Foreskin melanocyte (primary cell): ENCODE measurements at places on chromosomes 7 and 10.

DNA sequence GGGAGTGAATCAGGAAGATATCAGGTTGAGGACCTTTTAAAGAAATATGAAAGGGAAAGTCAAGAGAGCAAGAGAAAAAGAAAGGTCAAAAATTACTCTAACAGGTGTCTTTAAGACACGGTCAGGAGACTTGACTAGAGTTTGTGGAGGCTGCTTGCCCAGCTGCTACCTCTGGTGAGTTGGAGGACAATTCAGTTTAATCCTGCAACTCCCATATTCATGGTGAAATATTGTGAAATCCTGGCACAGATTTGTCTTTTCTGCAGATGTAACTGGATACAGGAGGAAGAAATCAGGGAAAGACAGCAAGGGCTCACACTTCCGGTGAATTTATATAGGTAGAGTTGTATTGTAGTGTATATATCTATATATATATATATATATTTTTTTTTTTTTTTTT, 93.5 kb downstream of the AKAP9 start:
- no peak for DNase-seq

DNA sequence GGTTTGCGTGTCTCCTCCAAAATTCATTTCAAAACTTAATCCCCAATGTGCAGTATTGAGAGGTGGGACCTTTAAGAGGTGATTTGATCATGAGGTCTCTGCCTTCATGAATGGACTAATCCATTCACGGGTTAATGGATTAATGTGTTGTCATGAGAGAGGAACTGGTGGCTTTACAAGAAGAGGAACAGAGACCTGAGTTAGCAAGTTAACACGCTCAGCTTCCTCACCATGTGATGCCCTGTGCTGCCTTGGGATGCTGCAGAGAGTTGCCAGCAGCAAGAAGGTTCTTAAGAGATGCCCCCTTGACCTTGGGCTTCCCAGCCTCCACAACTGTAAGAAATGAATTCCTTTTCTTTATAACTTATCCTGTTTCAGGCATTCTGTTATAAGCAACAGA, 3.7 kb upstream of the TCTN3 start:
- no peak for DNase-seq

GRCh38 chr10:3785851-3786271, 852 bp upstream of the KLF6 start:
- peak; percentile 36 for DNase-seq

DNA sequence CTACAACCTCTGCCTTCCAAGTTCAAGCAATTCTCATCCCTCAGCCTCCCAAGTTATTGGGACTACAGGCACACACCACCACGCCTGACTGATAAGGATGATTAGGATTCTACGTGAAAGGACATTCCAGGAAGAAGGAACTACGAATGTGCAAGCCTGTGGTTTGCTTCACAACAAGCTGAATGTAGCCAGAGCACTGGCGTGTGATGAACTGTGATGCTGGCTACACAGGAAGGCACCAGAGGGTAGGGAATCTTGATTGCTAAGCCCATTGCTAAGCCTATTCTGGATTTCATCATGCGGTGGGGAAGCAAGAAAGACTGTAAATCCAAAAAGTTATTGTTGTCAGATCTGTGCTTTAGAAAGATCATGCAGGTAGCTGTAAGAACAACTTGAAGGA, 72.3 kb upstream of the SRRM3 start:
- no peak for DNase-seq

DNA sequence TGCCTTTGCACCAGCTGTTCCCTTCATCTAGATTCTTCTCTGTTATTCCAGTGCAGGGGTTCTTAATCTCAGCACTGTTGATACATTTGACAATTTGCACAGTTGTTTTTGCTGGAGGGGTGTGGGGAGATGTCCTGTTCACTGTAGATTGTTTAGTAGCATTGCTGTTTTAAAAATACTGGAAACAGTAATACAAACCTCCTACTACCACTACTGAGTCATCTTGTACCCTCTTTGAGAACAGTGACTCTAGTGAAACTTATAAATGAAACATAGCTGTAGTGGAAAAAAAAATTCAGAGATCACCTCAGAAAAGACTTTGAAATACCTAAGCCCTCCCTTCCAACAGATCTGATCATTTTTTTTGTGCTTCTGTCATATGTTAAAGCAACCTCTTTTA, 154.8 kb upstream of the TMEM196 start:
- no peak for DNase-seq

GRCh38 chr10:57338823-57339558, 928.7 kb downstream of the IPMK start:
- peak; percentile 24 for DNase-seq

- DNase-seq, result no peak
Measured at GRCh38 chr7:130897515-130898419, 163.8 kb upstream of the KLF14 start.

DNA sequence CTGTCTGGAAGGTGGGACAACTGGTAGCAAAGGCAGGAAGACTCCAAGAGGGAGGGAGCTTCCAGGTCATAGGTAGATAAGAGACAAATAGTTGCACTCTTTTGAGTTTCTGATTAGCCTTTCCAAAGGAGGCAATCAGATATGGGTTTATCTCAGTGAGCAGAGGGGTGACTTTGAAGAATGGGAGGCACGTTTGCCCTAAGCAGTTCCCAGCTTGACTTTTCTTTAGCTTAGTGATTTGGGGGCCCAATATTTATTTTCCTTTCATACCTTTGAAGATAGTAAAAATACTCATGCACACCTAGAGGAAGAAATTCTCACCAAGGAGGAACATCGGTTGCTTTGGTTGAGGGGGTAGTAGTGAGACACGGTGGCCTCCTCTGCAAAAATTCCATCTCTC, 212.1 kb upstream of the SVIL start:
- DNase-seq, result no peak

GRCh38 chr10:119770928-119771327, 45.1 kb downstream of the INPP5F start:
- no peak for DNase-seq

- DNase-seq, result no peak
Measured at GRCh38 chr10:69815104-69815503, 13.4 kb downstream of the COL13A1 start.

- peak; percentile 33 for DNase-seq
Measured at GRCh38 chr7:123769371-123769770, 20.6 kb upstream of the WASL start.

- DNase-seq, result no peak
Measured at GRCh38 chr10:104038537-104038936, 47.1 kb downstream of the COL17A1 start.

GRCh38 chr7:137768366-137768765, 78.4 kb downstream of the DGKI start:
- no peak for DNase-seq

GRCh38 chr7:77383333-77383740, 32.8 kb downstream of the GSAP start:
- DNase-seq, result no peak

DNA sequence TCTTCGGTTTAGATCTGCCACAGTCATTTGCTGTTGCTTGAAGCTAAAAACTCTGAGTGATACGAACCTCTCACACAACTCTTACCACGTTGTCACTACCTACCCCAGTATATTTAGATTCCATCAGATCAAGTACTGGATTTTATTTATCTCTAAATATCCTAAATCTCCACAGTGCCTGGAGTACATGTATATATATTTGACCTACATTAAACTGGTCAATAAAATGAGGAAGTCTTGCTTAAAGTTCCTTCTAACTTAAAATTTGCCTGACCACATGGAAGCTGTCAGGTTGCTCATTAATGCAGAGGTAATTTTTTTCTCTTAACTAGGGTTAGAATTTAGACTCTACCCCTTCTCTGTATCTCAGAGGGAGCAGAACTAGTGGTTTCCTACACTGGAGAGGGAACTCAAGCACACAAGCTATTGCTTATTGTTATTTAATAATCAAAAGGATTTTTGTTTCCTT, 3.1 kb upstream of the MACC1 start:
- DNase-seq, result no peak

DNA sequence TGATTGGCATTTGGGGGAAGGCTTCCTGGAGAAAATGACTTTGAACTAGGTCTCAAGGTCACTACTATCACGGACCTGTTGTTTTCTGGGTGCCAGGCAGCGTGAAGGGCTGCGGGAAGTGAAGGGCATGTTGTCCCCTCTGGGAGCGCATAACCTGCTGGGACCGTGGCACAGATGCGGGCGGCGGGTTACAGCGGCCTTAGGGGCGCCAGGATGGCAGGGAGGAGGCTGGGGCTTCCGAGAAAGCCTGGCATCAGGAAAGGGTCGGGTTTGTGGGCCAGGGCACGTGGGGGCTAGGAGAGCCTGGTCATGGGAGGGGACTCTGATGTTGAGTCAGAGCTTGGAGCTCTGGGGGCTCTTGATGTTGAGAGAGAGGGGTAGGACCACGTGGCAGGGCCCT, 6.1 kb downstream of the SLC4A2 start:
- no peak for DNase-seq

DNA sequence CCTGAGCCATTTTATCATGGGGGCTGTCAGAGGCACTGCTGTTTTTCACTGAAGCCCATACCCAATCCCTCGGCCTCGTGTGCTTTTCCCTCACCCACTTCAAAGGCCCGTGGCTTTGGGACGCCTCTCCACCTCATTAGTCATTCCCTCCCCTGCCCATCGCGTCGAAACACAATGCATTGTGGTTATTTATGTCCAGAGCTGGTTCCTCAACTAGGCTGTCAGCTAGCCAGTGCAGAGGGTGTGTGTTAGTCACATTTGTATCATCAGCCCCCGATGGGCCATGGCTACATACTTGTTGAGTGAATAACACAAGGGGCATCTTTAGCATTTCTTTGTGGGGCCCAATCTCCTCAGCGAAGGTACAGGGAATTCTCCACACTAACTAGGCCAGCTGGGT, 3.8 kb upstream of the CRCP start:
- DNase-seq, result no peak
